ENCODE measurements at places on chromosomes 11 and 22.

DNA sequence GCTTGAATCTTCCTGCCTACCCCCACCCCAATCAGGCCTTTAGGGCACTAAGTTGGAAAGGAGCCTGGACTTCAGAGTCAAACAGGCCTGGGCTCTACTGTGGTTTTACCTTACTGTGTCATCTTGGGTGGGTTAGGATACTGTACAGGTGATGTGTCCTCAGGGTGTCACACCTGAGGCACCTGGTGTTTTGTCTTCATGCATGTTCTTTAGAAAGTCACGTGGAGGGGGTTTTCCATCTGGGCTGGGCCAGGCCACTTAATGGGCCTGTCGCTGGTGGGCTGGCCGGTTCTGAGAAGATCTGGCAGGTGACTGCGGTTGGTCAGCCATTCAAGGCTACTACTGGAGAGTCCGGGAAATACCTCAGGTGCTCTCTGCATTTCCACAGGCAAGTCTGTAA lies 92.6 kb downstream of the SWAP70 start:
- no peak for DNase-seq

DNA sequence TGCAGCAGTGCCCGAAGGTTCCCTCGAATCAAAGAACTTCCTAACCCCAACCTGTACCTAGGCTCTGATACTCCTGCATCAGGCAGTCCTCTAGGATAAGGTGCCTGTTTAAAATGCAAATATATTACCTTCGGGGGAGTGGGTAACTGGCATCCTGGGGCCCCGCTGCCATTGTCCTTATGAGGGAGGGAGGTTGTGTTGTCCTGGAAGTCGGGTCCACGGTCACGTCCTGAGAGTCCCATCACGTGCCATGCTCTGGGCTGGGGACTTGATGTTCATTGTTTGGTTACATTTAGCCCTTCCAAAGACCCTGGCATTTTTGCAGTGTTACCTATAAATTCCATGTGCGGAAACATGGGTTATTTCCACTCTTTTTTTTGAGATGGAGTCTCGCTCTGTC lies 67.6 kb downstream of the PARVB start:
- DNase-seq: no peak

GRCh38 chr11:119515771-119516400 lies 92.9 kb upstream of the THY1 start:
- DNase-seq: no peak

DNA sequence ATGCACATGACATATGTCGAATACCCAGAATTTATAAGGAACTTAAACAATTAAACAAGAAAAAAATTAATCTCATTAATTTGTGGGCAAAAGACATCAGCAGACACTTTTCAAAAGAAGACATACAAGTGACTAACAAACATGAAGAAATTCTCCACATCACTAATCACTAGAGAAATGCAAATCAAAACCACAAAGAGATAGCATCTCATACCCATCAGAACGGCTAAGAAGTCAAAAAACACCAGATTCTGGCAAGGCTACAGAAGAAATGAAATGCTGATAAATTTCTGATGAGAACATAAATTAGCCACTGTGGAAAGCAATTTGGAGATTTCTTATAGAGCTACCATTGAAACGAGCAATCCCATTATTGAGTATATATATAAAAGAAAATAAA lies 210.6 kb upstream of the LUZP2 start:
- no peak for DNase-seq

DNA sequence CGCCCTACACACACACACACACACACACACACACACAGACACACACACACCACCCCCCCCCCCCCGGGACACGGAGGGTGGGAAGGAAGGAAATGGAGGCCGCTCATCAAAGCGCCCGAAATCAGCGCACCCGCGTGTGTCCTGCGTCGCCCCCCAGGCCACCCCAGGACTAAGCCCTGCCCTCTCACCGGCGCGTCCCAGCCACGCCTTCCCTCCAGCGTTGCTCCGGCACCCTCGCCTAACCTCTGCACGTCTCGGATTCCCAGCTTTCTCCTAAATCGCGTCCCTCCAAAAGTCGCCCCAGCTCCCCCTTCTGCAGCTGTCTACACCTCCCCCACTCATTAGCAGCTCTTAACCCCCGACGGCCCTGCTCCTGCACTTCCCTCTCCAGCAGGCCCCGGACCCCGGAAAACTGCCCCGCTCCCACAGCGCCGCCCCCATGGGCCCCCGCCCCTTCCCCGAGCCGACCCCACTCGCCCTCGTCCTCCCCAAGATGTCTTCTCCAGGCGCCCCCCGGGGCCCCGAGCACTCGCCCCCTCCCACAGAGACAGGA lies 557 bp downstream of the PACSIN2 start:
- DNase-seq: peak; percentile 67

DNA sequence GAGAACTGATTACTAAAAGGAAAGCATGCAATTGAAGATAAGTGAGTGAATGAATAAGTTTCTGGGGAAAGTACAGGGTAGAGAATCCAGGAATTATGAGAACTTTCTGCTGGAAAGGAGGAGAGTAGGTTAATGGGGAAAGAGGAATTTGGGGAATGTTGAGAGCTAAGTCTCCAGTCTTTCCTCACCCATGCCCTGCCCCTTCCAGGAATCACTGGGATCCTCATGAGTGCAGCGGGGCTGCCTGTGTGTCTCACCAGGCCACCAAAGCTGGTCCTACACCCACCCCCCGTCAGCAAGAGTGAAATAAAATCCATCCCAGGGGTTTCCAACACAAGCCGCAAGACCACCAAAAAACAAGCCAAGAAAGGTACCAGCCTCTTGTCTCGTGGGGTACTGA lies 17.0 kb downstream of the DTX4 start:
- DNase-seq: no peak

- no peak for DNase-seq
These were observed 10.9 kb downstream of the PIM3 start for GRCh38 chr22:49971232-49972162.

GRCh38 chr11:132638423-132638822 lies 893.9 kb downstream of the OPCML start:
- DNase-seq: no peak

DNA sequence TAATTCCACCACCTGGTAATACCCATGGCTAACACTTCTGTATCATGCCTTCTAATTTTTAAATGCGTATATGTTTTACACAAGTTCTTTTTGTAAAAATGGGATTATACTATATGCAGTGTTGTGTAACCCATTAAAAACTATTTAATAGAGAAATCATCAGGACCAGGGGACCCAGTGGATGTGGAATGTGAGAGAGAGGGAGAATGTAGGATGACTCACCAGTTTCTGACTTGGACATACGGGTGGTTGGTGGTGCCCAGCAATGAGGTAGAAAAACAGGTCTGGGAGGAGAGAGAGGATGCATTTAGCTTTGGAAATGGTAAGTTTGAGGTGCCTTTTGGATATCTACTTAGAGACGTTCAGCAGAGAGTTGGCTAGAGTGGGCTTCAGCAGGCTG lies 112.0 kb upstream of the TBCEL start:
- DNase-seq: no peak

DNA sequence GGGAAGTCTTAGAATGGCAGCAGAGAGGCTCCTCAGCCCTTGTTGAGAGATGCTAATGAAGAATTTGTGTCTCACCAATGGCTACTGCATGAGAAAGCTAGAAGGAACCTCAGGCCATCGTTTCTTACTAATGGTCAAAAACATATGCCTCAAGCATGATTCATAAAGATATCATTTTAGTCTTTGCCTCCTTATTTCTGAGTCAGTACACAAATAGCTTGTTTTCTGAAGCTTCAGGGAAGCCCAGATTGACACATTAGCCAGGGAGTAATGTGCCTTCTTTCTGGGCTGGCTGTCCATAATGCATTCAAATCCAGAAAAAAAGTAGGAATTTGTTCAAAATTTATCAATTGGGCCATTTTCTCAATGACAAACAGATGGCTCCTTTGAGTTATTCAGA lies 169.4 kb upstream of the ZBED5 start:
- DNase-seq: no peak

DNA sequence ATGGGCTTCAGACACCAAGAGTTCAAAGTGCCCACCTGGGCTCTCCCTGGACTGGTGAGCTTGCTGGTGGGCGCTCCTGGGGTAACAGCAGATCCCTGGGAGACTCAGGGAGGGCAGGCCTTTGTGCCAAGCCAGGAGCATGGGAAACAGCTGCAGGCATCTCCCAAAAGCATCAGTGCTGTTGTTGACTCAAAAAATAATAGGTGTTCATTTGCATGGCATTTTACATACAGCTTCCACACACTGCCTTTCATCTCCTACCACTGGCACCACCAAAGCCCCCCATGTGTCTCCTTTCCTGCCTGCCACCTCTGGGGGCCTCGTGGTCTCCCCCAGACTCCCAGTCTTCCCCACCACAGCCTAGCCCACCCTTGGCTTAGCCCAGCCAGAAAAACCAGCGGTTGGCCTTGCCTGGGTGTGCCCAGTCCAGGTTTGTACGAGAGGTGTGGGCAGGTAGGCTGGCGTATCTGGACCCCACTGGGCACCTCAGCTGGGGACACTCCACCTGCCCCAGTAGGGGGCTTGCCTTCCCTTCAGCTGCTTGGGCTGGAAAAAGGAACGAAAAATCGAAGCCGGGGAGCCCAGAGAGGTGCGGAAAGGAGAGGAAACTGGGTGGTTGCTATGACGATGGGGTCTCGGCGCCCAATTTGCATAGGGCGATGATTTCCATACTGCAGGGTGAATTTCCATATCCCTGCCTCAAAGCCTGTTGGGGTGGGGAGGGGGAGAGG lies 15.0 kb downstream of the POU2F3 start:
- no peak for DNase-seq

DNA sequence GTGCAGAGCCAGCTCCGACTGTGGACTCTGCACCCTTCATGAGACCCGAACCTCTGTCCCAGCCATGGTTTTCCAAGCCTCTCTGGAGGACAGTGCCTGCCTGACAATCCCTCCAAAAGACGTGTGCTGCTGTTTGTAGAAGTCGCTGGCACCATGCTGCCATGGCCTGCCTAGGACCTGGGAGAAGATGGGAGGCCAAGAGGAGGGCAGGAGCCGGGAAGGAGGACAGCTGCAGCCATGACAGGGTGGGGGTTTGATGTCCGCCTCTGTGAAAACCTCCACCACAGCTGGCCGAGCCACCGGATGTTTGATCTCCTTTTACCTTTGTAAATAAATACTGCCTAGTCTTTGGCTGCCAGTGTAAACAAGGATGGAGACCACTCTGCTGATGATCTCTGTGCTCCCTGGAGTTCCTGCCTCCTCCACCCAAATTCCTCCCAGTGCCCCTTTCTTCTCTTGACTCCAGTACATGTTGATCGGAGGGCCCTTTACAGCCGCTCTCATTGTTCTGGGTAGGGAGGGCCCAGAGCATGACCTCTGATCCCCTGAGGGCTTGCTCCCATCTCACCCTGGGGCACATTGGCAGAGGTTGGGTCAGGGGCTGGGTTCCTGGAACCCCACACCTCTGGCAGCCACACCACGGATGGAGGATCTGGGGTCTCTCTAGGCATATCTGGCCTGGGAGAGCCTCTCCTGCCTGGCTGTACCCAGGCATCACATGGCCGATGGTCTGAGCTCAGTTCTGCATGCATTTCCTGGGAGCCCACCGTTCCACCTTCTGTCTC lies 66.9 kb downstream of the BCR start:
- DNase-seq: no peak

DNA sequence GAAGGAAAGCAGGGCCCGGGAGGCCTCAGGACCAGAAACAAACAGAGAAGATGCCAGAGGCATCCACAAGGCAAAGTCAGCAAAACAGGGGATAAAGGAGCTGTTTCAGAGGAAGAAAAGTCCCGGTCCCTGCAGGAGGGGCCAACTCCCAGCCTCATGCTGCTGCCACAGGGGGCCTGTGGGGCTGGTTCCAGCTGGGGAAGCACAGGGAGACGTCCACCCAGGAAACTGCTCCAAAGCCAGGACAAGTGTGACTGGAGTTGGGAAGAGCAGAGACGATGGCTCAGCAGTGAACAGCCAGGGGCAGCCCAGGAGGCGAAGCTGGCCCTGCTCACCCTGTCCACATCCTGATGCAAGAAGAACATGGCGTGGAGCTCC lies 454.4 kb downstream of the BRD1 start:
- DNase-seq: no peak

DNA sequence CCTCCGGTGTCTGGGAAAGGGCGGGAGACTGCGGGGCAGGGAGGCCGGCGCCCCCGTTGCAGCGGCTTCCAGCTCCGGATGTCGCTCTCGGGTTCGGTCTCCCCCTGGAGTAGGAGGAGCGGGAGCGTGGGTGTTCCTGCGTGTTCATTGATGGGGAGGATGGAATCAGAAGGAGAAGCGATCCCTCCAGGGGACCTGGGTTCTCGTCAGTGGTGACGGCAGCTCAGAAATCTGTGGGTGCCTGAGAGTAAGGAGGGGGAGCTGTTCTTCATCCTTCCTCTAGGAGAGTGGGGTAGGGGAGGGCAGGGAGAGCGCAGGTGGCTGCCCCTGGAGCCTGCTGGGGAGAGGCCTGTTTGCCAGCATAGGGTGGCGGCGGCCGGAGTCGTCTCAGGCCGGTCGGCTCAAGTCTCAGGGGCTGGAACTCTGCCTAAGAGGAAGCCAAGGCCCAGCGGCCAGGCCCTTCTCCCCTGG lies 1.1 kb downstream of the UBASH3B start:
- DNase-seq: peak; percentile 44

DNA sequence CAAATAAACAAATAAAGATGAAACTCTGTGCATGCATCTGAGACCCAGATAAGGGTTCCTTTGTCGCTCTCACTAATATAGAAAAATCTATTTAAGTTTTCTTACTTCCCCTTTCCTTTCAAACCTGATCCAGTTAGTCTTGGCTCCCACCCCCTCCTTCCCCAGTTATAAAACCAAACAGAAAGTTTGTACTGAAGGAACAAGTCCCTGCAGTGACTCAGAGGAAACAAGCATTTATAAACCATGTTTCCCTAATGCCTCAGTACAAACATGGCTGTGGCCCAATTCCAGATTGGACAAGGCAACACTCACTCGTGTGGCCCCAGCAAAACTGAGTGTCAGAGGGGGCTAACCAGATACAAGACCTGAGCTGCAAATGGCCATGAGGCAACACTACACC lies 65.5 kb upstream of the ARHGAP20 start:
- DNase-seq: no peak

DNA sequence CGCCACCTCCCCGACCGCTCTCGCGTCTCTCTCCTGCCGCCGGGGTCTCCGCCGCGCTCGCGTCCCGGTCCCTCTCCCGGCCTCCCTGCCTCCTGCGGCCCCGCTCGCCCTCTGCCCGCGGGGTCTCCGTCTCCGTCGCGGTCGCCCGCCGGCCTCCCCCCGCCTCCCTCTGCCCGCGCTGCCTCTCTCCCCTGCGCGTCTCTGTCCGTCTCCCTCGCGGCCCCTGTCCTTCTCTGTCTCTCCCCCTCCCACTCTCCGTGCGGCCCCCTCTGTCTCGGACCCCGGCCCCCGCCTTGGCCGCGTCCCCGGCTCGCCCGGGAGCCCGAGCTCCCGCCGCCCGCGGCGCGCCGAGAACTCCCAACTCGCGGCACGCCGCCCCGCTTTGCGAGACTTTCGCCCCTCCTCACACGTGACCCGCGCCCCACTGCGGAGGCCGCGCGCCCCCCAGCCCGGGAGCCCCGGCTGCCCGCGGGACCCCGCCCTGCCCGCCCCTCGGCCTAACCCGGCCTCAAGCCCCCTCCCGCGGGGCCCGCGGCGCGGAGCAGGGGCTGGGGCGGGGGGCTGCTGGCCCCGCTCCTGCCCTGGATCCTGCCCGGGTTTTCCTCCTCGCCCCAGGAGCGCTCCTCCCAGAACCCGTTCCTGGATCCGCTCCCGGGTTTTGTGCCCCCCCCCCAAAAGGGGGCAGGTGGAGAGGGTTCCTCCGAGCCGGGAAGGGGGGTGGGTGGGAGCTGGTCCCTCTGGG lies 702 bp upstream of the KCNJ4 start:
- DNase-seq: no peak

- no peak for DNase-seq
These were observed 4.7 kb downstream of the YDJC start for GRCh38 chr22:21624880-21625791.

- no peak for DNase-seq
These were observed 163.6 kb upstream of the ISX start for GRCh38 chr22:34902335-34902734.

- DNase-seq: no peak
These were observed 129.7 kb downstream of the SNX19 start for GRCh38 chr11:130786586-130786985.

Data from CD4-positive, alpha-beta T cell treated with Interleukin-10 for 1 hour (primary cell).